Suppressor macrophage treated with lipopolysaccharide for 1 hour (primary cell): ENCODE measurements at places on chromosomes 1 and 21.

- no peak for DNase-seq
These were observed 1.2 kb upstream of the RIIAD1 start for GRCh38 chr1:151720125-151720524.

- peak; percentile 73 for DNase-seq
These were observed 17.3 kb downstream of the CA6 start for GRCh38 chr1:8962812-8963530.

DNA sequence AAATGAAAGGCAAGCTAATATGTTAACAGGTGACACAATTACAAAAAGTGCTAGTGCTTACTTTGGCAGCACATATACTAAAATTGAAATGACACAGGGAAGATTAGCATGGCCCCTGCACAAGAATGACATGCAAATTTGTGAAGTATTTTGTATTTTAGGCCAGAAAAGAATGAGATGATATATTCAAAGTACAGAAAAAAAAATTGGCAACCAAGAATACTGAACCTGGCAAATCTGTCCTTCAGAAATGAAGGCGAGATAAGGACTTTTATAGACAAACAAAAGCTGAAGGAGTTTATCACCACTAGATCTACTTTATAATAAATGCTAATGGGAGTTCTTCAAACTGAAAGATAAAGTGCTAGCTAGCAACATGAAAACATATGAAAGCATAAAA is 350.0 kb upstream of the POU3F1 start:
- DNase-seq = no peak

- DNase-seq = peak; percentile 23
These were observed 30.5 kb downstream of the KRTAP10-1 start for GRCh38 chr21:44509539-44509938.

DNA sequence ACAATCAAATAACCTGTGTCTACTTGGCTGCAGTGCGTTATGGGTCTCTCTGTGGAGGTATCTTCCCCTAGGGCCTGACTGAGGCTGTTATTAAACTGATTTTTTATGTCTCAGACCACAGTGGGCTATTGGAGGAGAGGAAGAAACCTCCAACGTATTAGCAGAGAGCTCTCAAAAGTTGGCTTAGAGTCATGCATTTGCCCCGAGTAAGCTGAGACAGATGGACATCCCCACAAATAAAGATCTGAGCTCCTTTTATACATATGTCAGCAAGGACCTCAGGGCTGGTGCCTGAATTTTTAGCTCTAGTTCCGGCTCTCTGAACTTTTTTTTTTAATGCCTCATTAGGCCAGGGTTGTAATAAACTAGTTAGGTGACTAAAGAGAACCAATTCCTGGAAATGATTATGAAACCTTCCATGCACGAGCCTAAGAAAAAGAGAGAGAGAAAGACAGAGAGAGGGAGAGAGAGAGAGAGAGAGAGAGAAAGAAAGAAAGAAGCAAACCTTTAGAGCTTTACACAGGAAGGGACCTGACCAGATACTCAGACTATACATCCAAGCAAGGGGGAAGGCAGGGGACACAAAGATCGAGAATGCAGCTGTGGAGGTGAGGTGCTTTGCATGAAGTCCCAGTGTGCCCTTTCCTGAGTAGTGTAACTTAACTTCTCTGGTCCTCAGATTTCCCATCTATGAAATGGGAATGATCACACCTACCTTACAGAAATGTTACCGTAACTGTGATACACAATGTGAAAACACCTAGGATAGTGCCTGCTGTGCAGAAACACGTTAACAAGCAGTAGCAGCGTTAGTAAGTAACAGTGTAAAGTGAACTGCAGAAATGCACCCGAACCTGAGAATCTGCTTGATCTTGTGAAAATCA is 8.4 kb upstream of the PIGR start:
- no peak for DNase-seq

- no peak for DNase-seq
These were observed 1529.3 kb upstream of the TPTE start for GRCh38 chr21:8991968-8992621.

- DNase-seq = peak; percentile 46
These were observed 30.2 kb downstream of the SLC22A15 start for GRCh38 chr1:116006486-116006964.

DNA sequence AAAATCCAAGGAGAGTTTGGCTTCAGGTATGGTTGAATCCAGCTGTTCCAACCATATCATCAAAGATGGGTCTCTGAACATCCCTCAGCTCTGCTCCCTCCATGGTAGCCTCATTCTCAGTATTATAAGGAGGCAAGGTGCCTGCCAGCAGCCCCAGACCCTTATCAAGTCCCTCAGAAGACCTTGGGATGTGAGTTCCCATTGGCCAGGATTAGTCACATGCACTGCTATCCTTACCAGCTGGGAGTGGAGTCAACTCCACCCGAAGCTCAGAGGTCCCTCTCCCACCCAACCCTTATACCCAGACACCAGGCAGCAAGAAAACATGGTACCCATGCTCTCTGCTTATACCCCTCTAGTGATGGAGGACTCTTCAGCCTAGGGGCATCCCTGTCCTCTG is 153.7 kb upstream of the ZBTB40 start:
- no peak for DNase-seq

DNA sequence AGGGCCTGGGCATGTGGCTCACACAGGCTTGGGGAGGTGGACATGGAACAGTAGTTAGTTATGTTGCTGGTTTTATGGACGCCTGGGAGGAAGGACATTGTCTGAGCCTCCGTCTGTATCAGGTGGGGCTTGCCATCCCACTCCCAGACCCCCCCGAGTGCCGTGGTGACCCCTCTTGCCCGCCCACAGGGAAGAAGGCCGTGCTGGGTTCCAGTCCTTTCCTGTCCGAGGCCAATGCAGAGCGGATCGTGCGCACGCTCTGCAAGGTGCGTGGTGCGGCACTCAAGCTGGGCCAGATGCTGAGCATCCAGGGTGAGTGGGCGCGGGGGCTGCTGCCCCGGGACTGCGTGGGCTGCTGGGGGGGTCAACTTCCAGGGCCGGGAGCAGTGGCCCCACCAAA is 41.7 kb downstream of the COQ8A start:
- DNase-seq = no peak

- peak; percentile 57 for DNase-seq
These were observed 66.4 kb upstream of the BTG3 start for GRCh38 chr21:17679002-17679600.

- no peak for DNase-seq
These were observed 23.4 kb downstream of the DMAP1 start for GRCh38 chr1:44236490-44237272.

- no peak for DNase-seq
These were observed 119.8 kb downstream of the RNF220 start for GRCh38 chr1:44524655-44525500.

- no peak for DNase-seq
These were observed 38.7 kb downstream of the COL18A1 start for GRCh38 chr21:45443595-45444181.

DNA sequence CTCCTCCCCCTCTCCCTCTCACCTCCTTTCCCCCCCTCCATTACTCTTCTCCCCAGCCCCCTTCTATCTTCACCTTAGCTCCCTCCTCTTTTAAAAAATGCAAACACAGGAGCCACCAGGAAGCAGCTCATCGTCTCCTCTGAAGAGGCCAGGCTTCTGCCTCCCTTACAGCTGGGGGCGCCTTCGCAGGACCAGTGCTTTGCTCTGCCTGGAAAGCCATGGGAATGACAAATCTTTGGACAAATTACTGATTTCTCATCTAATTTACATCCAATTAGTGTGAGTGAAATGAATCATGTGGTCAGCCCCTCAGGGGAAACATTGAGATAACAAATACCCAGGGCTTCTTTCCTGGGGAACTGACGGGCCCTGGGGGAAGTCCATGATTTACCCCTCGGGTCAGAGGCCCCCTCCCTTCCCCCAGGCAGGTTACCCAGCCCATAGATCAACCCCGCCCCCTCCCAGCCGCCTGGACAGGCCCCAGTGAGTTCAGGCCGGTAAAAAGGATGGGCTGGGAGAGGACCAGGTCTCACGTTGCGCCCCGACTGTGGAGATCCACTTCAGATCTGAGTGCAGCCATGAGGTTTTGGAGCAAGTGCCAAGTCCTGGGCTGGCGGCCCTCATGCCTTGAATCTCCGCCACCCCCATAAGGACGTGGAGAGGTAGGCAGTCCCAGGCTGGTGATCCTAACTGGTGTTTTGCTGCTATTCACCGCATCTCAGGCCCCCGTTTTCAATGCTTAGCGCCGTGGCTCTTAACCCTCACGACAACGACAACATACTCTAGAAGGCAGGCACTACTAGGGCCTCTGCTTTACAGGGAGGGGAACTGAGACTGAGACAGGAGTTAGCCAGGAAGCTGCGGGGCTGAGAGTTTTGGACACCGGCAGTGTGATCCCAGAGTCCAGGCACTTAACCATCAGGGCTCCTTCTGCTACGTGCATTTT is 300.8 kb downstream of the RRAGC start:
- no peak for DNase-seq

DNA sequence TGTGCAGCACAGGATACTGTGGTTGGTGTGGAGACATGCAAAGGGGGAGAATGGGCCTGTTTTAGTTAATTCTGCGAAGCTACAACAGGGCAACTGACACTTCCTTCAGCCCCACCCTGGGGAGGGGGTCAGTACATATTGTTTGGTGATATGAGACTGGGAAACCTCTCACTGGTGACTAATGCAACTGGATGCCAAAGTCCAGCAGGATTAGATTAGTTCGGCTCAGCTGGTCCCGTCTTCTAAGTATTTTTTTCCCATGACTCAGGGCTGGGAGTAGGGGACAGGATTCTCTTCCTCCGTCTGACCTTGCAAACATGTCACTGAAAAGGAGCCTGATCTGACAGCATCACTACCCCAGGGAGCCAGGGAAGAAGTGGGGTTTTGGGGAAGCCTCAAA is 43.0 kb downstream of the PLXNA2 start:
- no peak for DNase-seq

DNA sequence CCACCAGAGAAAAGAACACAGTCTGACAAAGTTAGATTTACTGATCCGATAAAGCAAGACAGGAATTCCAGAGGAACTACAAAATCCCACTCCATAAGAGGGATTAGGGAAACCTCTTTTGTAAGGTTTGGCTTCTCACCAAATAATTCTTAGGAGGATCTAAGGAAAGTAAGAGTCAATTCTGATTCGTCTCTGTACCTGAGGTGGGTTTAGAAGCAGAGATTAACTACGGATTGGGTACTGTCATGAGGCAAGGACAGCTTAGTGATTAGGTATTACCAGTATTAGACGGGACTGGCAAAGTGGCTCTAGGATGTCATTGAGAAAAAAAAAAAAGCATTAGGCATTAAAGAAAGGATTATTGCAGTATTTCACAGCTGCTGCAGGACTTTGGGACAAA is 371.7 kb upstream of the BRINP3 start:
- DNase-seq = no peak

DNA sequence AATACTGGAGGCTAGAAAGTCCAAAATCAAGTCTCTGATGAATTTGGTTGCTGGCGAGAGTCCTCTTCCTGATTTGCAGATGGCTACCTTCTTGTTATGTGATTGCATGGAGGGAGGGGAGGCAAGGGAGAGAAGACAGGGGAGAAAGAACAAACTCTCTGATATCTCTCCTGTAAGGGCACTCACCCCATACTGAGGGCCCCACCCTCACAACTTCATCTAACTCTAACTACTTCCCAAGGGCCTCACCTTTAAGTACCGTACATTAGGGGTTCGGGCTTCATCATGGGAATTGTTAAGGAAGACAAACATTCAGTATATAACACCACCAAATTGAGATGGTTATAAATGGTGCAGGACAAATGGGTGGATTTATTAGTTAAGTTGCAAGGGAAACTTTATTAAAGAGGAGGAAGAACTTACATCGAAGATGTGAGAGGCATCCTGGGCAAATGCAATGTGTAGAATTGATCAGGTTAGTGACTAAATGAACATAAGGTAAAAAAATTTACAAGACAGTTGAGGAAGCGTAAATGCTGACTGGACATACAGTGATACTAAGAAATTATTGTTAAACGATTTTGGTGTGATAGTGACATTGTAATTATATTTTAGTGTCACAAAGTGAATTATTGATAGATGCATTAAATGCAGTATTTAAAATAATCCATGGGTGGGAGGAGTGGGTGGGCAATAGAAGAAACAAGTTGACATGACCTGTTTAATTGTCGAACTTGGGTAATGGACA is 10.6 kb downstream of the OR2B11 start:
- DNase-seq = no peak

- no peak for DNase-seq
These were observed 27.3 kb downstream of the ZBTB8OS start for GRCh38 chr1:32622806-32623681.

GRCh38 chr1:53378061-53378460 is 50.2 kb upstream of the LRP8 start:
- DNase-seq = no peak

GRCh38 chr1:86502721-86503405 is 34.1 kb downstream of the CLCA1 start:
- no peak for DNase-seq

DNA sequence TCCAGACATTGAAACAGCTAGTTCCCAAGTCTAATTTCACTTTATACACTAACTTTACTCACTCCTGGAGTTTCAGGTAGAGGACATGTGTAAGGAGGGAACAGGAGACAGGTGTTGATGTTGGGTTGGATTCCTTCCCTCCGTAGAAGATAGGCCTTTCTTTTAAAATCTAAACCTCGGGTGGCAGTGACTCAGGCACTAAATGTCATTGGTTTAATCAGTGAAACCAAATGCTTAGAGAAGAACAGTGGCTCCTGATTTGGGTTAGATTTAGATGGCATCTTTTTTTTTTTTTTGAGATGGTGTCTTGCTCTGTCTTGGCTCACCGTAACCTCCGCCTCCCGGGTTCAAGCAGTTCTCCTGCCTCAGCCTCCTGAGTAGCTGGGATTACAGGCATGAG is 7.2 kb downstream of the CAP1 start:
- no peak for DNase-seq
